ENCODE measurements at places on chromosomes 12 and 14.

DNA sequence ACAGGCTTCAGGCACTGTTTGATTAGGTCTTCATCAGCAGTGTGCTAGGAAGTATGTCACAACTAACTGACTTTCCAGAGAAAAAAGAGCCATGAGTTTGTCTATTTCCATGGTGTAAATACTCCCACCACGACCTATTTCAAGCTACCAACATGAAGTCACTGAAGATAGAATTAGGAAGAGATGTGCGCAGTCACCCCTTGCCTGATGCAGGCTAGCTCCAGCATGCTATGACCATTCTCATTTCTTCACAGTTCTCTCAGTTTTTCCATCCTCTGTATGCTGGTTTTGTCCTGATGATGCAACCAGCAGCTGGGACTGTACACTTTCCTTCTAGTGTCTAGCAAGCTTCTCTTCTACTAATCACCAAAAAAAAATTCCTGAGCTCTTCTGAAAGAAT is 191.6 kb upstream of the NUDT4 start:
- DNase-seq = no peak

- DNase-seq = no peak
Measured at GRCh38 chr14:104475256-104475655, 104.3 kb upstream of the C14orf180 start.

GRCh38 chr14:70711451-70711850 is 69.7 kb downstream of the TTC9 start:
- DNase-seq = no peak

GRCh38 chr14:30267141-30267540 is 291.8 kb upstream of the G2E3 start:
- DNase-seq = no peak

GRCh38 chr14:51776102-51776894 is 84.1 kb upstream of the GNG2 start:
- DNase-seq = peak; percentile 9

- no peak for DNase-seq
Measured at GRCh38 chr12:42564996-42565395, 24.6 kb downstream of the PRICKLE1 start.

DNA sequence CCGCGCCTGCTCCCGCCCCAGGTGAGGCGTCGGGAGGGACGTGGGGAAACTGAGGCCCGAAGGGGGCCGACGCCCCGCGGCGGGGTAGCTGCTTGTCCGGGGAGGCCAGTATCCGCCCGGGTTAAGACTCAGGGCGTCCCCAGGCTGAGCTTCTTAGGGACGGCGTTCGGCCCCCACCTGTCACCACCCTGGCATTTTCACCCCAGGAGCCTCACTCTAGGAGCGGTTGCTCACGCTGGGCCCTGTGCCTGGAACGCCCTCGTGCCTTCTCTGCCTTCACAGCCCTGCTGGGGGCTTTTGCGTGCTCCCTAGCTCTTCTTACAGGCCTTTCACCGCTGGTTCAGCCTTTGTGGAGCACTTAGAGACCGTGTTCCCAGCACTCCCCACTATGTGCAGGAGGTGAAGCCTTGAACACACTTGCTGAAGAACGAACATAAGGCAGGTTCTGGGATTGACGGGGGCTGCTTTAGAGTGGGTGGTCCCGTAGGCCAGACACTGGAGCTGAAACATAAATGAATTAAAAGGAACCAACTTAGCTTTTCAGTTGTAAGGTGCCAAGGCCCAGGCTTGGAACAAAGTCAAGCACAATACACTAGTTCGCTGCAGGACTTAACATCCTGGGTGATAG is 601 bp downstream of the ZNF839 start:
- no peak for DNase-seq

GRCh38 chr14:31118892-31119291 is 88.7 kb downstream of the HECTD1 start:
- no peak for DNase-seq

DNA sequence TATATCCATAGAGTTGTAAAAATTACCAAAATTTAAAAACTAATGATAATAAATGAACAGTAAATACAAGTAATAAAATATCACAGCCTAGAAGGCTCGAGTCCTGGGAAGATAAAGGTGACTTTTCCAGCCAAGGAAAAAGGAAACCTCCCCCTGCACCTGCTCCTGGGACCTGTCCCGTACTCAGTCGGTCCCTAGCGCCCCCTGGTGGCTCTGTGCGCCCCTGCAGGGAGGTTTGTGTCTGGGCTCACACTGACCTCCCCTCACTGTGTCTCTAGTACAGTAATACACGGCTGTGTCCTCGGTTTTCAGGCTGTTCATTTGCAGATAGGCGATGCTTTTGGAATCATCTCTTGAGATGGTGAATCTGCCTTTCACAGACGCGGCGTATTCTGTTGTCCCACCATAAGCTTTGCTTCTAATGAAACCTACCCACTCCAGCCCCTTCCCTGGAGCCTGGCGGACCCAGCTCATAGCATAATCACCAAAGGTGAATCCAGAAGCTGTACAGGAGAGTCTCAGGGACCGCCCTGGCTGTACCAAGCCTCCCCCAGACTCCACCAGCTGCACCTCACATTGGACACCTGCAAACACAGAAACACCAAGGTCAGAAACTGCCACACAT is 1030.4 kb downstream of the TMEM121 start:
- DNase-seq = no peak

- DNase-seq = no peak
Measured at GRCh38 chr12:122308811-122309210, 42.5 kb upstream of the VPS33A start.

GRCh38 chr12:68237619-68238018 is 12.0 kb upstream of the IL26 start:
- DNase-seq = no peak

- DNase-seq = no peak
Measured at GRCh38 chr14:40096968-40097367, 664.7 kb upstream of the FBXO33 start.

- DNase-seq = no peak
Measured at GRCh38 chr12:4564818-4565217, 2.8 kb downstream of the DYRK4 start.

- no peak for DNase-seq
Measured at GRCh38 chr12:13486794-13487193, 290.3 kb downstream of the EMP1 start.

DNA sequence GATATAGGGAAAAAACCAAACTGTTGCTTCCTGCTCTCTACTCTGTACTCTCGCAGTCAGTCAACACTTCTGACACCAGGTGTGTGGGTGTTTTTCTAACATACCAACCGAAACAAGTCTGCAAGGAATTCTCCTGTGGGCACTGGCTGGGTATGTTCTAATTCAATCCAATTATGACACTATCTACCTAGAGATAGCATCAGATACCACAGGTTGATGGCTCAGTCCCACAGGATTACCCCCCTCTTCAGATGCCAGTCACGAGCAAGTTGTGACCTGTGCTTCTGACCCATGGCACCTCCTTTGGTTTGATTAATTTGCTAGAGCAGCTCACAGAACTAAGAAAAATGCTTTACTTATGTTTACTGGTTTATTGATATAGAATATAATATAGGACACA is 78.3 kb downstream of the DYRK2 start:
- no peak for DNase-seq

DNA sequence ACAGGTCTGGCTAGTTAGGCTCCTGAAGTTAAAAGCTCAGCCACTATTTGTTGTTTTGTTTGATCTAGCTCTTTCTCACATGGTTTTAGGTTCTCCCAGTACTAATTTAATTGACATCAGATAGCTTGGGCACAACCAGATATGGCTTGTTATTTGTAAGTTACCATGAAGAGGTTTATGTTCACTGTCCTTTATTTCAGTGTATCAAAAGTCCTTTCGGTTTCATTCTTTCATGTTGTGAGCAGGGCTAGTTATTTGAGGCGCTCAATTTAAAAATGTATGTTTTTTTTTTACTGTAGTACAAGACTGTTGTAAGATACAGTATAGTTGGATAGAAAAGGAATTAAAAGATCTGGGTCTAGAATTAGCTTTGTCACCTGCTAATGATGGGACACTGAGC is 7.0 kb downstream of the GPX2 start:
- no peak for DNase-seq

GRCh38 chr14:35534873-35535482 is 1.0 kb downstream of the INSM2 start:
- DNase-seq = no peak

DNA sequence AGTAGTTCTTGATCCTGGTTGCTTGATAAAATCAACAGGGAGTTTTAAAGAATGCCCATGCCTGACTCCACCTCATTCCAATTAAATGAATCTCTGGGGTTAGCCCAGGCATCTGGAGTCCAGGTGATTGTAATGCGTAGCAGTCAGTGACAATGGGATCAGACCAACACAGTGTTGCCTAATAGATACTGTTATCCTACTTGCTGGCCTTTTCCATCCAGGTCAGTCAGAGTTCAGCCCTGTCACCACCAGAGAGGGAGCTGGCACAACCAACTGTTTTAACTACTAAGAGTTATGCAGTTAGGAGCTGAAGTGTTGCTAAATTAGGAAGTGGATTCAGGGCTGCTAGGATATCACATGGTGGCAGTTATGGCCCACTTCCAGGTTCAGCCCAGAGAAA is 107.1 kb downstream of the GPR135 start:
- no peak for DNase-seq

DNA sequence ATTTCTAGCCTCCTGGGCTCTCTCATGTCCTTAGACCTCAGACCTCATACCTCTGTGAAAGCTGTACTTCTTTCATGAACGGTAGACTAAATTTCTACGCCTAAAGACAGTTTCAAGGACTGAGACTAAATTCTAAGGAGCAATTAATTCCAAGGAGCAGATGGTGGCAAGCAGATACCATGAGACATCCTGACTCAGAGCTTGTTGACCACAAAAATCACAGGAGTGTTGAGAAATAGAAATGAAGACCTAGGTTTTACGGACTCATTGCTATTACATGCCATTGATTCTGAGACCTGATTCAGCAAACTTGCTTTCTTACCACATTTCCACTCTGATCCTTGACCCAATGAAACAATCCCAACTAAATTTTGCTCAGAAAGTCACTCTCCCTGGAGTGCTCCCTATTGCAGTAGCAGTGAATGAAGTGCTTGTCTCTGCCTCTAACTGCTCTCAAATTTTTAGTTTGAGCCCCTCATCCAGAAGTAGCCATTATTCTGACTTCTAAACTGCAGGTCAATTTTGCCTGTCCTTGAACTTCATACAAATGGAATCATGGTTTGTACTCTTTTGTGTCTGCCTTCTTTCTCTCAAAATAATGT is 52.0 kb downstream of the PEX5 start:
- DNase-seq = no peak

DNA sequence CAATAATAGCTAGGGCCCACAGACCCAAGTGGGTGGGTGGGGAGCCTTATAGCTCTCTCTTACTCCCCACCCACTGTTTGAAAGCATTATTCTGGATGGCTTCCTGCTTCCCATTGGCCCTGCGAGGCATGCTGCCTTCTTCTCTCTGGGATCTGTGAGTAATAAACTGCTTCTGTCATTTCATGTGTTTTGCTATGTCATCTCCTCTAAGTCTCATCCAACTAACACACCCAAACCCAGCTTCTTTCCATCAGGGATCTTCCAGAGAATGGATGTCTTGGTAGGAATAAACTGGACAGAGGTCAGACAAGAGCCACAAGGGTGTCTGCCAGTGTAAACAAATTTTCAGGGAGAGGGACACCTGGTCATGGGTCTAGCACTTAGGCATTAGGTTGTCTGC is 66.4 kb upstream of the BDKRB2 start:
- DNase-seq = no peak

DNA sequence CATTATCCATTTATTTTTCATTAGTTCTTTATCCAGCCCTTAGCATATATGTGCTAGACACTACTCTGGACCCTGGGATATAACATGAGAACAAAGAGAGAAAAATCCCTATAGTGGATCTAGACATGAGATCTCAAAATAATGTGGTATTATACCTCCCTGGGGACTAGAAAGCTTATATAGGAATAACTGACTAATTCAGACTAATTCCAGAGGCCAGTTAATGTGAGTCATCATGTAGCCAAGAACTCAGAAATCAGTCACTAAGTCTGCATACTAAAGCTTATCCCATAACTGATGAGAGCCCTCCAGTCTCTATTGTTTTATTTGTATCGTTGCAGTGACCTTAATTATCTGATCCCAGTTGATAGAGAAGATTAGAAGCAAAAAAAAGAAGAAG is 267.1 kb upstream of the RGS6 start:
- no peak for DNase-seq

DNA sequence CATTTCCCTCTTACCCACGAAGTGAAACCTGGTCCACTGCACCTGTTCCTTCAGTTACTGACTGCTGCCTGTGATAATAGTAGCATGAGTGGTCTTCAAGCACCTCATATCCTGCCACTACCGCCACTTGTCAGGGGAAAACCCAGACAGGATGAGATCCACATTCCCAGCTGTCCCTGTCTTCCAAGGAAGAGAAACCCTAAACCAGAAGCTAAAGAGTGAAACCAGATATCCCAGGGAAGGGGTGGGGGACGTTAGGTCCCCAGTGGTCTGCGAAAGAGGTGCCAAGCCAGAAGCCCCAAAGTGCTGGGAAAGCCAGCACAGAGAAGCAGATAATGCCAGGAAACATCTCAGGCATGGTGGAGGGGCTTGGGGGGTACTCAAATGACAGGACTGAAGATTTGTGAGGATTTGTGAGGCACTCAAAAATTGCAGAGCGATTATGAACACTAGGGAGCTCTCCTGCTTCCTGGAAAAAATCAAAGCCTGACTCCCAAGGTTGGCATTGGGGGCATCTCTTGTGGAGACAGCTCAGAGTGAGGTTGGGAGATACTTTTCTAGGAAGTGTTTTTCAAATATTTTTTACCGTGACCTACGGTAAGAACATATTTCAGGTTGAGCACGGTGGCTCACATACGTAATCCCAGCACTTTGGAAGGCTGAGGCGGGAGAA is 77.9 kb downstream of the TMEM30B start:
- no peak for DNase-seq

DNA sequence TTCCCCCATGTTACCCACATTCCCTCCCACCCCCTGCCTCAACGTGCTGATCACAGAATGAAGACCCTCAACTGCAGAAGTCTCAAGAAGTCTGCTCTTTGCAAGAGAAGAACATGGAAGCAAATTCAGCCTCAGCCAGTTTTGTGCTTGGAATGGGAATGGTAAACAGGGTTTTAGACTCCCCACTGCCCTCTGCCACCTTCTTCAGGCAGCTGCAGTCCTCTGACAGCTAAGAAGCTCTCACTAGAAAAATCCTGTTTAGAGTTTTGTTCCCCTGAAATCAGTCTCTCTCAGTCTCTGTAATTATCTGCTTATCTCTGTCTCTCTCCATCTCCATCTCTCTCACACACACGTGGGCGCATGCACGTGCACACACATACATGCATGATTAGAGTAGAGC is 85.4 kb downstream of the CRACR2A start:
- no peak for DNase-seq
